ENCODE measurements at places on chromosomes 5 and 9. TPM values are rescaled to one million over a fixed set of nuclear protein-coding genes. Genes with fewer than 3 reads are reported as not detected.

GRCh38 chr9:37333288-37333687 is 89.2 kb upstream of the GRHPR start:
- DNase-seq, result no peak

The RANBP3L gene
- total RNA-seq, result 9.4 TPM

- DNase-seq, result no peak
Measured at GRCh38 chr5:107215611-107216010, 455.1 kb downstream of the EFNA5 start.

The PCA3 gene
- total RNA-seq, result not detected

GRCh38 chr5:434443-435146 is 8.4 kb upstream of the EXOC3 start:
- DNase-seq, result peak; percentile 52

The LCN1 gene
- not detected for total RNA-seq

The IL13 gene
- total RNA-seq, result not detected

DNA sequence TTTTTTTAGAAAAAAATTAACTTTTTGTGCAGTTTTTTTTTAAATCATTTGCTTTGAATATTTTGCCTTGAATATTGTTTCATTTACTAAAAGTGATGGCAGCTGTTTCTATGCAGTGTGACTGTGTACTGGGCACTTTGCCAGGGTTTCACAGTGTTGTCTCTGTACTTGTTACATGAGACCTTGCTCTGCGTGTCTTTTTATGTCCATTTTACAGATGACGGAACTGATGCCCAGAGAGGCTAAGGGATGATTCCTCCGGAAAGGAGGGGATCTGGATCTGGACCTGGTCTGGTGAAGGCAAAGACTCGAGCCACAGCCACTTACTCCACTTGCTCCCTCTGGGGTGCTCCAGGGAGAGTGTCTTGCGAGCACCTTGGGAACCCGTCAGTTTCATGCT is 124.8 kb upstream of the PTCH1 start:
- peak; percentile 24 for DNase-seq

The INSL4 gene
- not detected for total RNA-seq

GRCh38 chr9:27977931-27978330 is 404.6 kb upstream of the C9orf72 start:
- DNase-seq, result no peak

GRCh38 chr5:151098768-151099121 is 17.9 kb upstream of the TNIP1 start:
- no peak for DNase-seq

GRCh38 chr9:107780960-107781359 is 291.4 kb upstream of the KLF4 start:
- peak; percentile 22 for DNase-seq

The FOXD4L4 gene
- total RNA-seq, result 0.16 TPM

DNA sequence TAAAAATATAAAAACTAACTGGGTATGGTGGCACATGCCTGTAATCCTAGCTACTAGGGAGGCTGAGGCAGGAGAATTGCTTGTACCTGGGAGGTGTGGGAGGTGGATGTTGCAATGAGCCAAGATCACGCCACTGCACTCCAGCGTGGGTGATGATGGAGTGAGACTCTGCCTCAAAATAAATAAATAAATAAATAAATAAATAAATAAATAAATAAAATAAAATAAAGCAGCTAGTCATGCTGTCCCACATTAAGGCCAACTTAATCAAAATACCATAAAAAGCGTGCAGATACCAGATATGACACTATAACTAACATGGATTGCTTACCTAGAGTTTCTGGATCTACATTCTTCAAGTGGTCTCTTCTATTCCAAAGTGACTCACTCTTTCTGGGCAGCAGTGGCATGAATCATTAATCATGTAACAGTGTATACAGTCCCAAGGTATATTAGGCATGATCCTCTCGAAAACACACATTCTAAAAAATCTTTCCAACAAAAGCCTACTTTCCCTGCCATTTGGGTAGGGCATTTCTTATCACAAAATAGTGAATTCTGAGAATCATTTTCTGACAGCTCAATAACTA is 187.1 kb downstream of the ELAVL2 start:
- DNase-seq, result peak; percentile 13

The BARX1 gene
- not detected for total RNA-seq

The TDRD7 gene
- total RNA-seq, result 5.2 TPM

The PCDHB13 gene
- 6.4 TPM for total RNA-seq

GRCh38 chr5:178642351-178642909 is 15.6 kb upstream of the CLK4 start:
- no peak for DNase-seq

Data from myocyte (in vitro differentiated cells).